ENCODE measurements at places on chromosomes 3 and 15.
A peak's percentile ranks its signal among the peaks of the same experiment; 100 is the strongest.

DNA sequence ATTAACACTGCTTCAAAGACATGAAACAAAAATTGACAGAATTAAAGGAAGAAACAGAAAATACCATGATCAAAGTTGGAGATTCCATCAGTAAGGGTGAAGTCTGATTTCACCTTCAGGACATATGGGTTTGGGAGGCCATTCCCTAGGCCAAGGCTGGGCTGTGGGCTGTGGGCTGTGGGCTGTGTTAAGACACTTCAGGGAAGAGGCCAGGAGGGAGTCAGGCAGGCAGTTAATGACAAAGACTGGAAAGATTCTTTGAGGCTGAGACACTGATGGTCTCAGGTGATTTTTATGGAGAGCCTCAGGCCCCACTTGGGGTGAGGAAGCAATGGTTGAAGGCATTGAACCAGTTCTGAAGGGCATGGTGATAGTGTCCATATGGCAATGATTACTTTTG lies 57.5 kb downstream of the MAGEF1 start:
- no peak for DNase-seq

GRCh38 chr3:184368586-184369183 lies 7.2 kb downstream of the POLR2H start:
- no peak for DNase-seq

DNA sequence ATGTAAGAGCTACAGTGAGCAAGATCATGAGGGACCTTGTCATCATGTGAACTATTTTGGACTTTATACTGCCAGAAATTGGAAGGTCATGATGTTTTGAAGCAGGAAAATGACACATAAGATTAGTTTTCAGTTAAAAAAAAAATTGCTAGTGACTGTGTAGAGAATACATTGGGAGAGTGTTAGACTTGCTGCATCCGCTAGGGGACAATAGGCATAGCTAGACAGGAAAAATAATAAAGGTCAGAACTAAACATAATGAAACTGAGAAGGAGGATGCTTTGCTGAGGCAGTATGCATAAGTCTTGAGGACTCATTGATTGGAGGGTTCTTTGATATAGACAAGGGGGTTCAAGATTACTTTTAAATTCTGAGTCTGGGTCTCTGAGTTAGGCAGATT lies 275.8 kb upstream of the KCNH8 start:
- no peak for DNase-seq

DNA sequence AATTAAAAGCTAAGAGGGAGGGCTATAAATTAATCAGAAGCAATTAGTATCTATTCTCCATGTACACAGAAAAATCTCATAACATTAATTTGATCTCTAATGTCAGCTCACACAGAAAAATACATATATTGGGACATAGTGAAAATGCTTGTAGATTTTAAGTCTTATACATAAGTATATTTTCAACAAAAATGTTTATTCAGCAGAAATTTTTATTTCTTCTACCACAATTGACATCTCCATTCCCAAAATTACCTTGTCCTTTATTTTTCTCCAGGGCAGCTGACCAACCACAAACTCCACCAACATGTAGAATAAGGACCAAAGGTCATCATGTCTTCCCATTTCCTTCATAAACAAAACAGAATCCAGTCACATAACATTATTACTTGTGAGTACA lies 74.5 kb upstream of the CDAN1 start:
- DNase-seq = no peak

- DNase-seq = no peak
Measured at GRCh38 chr3:176046703-176047102, 1150.6 kb downstream of the TBL1XR1 start.

DNA sequence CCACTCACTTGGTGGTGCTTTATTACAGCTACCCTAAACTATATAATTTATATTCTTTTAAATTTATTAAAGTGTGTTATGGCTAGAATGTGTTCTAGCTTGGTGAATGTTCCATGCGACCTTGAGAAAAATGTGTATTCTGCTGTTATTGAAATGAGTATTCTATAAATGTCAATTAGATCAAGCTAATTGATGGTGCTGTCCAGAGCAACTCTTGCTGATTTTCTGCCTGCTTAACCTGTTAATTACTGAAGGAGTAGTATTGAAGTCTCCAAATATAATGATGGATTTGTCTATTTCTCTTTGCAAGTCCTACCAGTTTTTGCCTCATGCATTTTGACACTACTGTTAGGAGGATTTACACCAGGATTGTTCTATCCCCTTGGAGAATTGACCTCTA lies 3.2 kb upstream of the TEX9 start:
- no peak for DNase-seq

GRCh38 chr15:36925653-36926426 lies 174.5 kb downstream of the MEIS2 start:
- no peak for DNase-seq

GRCh38 chr15:72162569-72162968 lies 35.0 kb downstream of the GRAMD2A start:
- no peak for DNase-seq

DNA sequence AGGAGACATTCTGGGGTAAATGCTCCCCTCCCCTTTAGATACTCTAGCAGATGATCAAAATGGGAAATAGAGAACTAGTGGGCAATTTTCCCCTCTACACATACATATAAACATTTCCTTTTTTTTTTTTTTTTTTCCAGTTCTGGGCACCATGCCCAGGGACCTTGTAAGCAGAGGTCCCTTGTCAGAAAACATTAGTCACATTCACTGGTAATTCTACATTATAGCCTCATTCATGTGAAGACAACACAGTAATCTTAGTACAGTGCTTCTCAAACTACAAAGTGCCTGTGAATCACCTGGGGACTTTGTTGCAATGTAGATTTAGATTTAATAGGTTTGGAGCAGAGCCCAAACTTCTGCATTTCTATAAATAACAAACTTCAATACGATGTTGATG lies 60.1 kb upstream of the ACTC1 start:
- DNase-seq = peak; percentile 63
